Stimulated activated CD8-positive, alpha-beta memory T cell treated with anti-CD3 and anti-CD28 coated beads, Interleukin-7, amount 100 ng/mL, for 1 hour (primary cell): ENCODE measurements at places on chromosomes 7 and 10.
A peak's percentile ranks its signal among the peaks of the same experiment; 100 is the strongest.

DNA sequence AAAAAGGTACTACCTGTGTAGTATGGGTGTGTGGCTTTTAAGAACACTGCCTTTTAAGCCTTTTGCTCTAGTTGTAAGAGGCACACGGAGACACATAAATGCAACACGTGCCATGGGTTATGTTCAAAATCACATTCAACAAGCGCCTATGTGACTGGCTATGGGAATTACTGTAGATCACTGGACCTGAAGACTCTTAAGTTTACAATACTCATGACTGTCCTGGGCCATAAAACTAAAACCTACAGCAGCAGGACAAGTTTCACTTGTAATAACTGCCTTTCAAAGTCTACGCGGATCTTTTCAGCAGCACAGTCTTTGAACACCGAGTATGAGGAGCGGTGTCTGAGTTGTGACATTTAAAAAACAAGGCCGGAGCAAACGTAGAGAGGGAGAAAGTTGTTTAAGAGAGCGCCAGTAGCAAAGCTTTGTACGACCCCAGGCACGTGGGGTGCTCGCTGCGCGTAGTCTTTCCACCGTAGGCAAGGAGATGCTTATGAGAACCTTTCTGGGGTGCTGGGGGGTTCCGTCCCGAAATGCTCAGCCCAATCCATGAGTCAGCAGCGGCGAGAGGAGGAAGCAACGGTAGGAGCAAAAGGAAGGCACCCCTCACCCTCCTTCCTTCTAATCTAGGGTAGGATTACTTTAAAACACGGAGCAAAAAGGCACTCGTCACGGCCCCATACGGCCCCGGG lies 662 bp downstream of the DNAJC2 start:
- peak; percentile 9 for DNase-seq

- DNase-seq: no peak
Observed at GRCh38 chr7:132576721-132577085, 433 bp upstream of the PLXNA4 start.

DNA sequence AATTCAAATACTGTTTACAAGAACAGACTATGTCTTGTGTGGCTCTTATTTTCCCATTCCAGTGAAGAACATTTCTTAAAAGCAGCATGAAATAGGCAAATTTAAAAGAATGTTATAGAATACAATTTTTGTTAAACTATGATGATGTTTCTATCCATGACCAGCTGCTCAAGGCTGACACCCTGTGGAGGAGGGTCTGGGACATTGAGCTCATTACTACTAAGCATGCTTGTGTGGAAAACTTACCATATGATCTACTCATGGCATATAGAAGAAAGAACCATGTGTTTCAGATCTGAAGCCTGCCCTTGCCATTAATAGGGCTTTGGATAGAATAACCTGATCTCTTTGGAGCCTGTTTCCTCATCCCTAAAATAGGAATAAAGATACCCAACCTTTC lies 125.0 kb downstream of the FOXP2 start:
- no peak for DNase-seq

DNA sequence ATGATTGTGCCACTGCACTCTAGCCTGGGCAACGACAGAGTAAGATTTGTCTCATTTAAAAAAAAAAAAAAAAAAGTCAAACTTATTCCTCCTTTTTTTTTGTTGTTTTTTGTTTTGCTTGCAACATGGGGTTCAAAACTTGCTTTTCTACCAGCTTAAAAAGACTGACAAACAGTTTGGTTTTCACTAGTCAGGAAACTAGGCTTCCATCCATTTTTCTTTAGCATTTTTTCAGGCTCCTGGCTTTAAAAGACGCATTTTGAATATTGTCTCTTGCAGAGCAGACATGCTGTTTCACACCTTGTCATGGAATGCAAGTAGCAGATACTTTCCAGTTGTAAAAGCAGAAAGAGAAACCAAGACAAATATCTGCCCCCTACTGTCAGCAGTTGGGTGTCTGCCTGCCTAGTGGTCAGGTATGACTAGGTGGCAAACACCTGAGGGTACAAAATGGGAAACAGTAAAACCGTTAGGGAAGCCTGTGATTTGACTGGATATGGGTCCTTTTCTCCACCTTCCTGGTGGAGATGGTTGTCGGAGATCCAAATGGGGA lies 139.9 kb downstream of the CCDC71L start:
- no peak for DNase-seq

DNA sequence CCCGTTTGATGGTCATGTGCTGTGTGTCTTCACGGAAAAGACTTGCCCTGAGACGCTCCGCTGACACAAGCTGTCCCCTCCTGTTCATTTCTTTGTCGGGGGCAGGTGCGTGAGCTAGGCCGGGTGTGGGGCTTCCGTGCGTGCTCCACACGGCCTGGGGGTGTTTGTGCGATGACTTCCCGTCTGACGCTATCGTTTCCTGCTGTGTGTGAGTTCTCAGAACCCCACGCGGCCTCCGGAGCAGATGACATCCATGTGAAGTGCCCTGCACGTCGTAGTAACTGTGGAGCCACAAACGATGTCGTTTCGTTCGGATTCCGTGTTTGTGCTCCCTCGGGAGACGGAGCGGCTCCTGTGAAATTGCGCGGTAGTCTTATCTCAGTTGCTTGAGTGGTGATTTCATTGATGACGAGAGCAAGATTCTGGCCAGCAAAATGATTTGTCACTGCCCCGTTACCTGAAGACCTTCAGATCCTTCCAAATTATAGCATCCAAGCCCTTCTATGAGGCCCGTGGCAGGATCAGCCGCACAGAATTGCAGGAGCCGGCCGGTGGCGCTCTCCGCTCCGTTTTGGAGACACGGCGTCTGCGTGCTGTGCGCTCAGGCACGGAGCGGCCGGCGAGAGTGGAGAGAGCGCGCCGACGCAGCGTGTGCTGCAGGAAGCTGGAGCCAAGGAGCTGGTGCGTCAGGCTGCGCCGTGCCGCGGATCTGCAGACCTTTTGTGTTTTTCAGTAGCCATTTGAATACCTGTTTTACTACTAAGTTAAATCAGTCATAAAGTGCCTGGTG lies 94.9 kb downstream of the NKX6-2 start:
- DNase-seq: no peak

- no peak for DNase-seq
Observed at GRCh38 chr7:154871507-154871906, 131.4 kb downstream of the PAXIP1 start.

DNA sequence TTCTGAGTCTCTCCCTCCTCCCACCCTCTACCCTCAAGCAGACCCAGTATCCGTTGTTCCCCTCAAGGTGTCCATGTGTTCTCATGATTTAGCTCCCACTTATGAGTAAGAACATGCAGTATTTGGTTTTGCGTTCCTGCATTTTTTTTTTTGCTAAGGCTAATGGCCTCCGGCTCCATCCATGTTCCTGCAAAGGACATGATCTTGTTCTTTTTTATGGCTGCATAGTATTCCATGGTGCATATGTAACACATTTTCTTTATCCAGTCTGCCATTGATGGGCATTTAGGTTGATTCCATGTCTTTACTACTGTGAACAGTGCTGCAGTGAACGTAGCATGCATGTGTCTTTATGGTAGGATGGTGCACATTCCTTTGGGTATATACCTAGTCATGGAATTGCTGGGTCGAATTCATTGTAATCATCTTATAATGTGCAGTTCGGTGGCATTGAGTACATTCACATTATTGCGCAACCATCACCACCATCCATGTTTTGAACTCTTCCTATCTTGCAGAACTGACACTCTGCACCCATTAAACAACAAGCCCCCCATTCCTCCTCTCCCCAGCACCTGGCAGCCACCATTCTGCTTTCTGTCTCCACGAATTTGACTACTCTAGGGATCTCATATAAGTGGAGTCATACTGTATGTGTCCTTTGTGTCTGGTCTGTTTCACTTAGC lies 125.5 kb downstream of the CAMK1D start:
- DNase-seq: no peak

DNA sequence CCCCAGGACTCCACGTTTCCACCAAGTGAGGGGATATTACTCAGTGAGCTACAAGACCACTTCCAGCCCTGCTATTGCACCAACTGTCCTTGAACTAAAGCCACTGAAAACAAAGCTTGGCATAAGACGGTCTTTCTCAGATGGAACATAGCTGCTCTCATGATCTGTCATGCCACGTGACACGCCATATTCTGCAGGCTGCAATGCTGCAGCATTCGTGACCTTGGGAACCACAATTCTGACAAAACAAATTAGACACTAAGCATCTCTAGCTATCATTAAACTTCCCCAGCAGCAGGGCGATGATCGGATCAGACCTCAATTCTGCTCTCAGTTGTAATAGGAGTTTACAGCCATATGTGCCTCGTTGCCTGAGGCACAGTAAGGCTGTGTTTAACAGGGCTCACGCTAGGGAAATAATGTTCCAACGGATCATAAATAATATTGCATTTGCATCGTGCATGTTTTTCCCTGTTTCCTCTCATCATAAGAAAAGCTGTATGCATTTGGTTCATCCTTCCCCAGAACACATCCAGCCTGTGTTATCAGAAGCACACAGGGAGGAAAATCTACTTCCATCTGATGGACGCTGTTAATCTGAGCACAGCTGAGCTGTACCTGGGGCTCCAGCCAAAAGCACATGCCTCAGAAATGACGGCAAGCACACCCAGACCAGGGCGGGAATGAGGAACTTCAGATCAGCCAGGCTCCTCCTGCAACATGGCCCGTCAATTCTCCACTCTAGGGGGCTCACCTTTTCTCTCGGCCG lies 38.6 kb upstream of the CNPY1 start:
- no peak for DNase-seq

- DNase-seq: no peak
Observed at GRCh38 chr7:157561816-157562410, 225.1 kb downstream of the DNAJB6 start.

DNA sequence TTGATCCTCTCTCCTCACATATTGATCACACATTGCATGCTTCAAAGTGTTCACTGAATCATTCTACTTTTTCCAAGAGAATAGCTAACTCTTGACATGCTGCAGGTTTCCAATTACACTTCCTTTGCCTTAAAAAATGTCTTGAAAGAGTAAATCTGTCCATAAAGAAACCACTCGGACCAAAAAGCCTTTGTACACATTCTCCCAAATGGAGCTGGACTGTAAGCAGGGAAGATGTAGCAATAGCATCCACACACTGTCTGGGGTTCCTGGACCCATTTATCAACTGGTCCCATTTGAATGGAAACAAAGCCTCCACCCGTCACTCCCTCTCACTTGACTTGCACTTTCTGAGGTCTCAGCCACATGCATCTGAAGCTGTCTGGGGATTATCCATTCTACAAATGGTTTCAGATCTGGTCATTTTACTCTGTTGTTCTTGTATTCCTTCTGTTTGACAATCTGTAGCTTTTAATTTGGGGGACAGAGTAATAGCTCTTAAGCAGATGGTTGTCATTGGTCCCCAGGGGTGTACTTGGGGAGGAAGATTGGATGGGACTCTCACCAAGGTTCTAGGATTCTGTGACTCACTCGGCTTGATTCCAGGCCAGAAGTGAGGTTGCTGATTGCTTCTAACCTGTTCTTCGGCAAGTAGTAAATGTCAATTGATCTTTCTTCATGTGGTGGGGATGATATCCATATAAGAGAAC lies 203.5 kb downstream of the HIBADH start:
- no peak for DNase-seq

GRCh38 chr10:28294809-28295208 lies 8.1 kb downstream of the MPP7 start:
- no peak for DNase-seq

GRCh38 chr10:42827201-42827600 lies 44.6 kb downstream of the BMS1 start:
- DNase-seq: no peak

GRCh38 chr10:27052656-27053055 lies 47.6 kb downstream of the ANKRD26 start:
- DNase-seq: no peak

- no peak for DNase-seq
Observed at GRCh38 chr10:117686606-117687005, 144.1 kb downstream of the EMX2 start.

DNA sequence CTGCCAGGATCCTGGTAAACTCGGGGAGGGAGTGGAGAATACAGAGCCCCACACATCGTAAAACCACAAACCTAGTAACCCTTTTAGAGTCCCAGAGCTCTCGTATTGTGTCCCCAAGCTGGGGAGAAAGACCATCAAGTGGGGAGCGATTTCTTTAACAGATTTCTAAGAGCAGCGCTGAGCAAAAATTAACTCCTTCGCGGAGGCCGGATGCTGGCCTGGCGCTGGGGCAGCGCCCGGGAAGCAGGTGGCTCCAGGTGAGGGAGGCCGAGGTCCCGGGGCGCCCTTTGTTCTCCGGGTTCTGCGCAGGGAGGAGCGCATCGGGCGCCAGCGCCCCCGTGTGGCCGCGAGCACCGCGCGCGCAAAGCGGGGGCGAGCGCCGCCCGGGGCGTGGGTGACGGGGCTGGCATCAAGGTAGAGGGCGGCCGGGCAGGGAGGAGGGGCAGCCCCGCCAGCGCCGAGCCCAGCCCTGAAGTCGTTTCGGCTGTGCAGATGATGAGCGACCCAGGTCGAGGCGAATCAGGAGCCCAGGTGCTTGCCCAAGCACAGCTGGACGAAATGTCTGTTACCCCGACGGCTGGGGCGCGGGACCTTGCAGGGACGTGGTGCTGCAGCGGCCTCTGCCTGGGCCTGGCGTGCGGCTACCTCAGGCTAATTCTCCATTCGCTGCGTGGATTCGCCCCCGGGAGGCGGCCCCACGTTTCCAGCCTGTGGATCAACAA lies 10.4 kb upstream of the FGFR2 start:
- DNase-seq: no peak
